ENCODE measurements at places on chromosomes 13 and 19.

- no peak for DNase-seq
Measured at GRCh38 chr13:71758828-71759227, 108.2 kb downstream of the DACH1 start.

DNA sequence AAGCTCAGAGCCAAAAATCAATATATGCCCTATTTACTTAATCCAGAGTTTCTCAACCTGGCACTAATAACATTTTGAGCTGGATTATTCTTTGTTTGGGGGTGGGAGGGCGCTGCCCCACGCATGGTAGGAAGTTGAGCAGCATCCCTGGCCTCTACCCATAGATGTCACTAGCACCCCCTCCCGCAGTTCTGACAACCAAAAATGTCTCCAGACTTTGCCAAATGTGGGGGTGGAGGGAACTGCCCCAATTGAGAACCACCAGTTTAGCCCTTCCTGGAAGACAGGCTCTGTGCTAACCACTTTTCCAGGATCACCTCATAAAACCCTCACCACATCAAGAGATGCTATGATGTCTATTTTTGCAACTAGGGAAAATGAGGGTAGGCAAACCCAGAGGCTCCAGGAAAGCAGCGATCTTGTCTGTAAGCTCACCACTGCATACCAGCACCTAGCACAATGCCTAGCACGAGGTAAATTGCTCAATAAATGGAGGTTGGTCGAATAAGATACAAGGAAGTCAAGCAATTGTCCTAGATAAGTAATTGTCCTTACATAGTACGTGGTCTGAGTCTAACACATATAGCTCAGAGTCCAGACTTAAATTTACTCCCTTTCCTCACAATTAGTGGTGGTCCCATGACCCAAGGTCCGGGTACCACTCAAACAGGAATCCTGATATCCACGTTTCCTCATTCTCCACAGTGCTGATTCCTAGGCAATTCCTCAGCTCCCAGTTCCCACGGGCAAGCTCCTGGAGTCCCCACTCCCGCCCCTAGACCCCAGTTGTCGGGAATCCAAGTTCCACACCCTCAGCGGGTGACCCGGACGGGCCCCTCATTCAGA, 892 bp downstream of the TRIR start:
- peak; percentile 76 for DNase-seq

- no peak for DNase-seq
Measured at GRCh38 chr19:50427997-50428425, 4.7 kb upstream of the MYBPC2 start.

DNA sequence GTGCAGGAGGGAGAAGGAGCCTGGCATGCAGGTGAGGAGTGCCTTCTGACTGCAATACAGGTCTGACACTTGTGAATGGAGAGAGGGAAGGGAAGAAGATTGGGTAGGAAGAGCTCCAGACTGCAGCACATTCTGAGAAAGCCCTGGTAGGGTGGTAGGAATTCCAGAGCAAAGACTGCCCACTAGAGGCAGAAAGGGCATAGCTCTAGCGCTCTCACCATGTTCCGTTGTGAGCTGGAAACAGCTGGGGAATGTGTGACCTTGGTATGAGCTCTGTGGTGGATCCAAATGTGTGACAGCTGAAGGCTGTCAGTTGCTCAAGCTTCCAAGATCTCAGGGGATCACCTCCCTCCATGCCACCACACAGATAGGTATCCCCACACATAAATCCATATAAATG, 2.9 kb upstream of the MTUS2 start:
- DNase-seq: no peak

DNA sequence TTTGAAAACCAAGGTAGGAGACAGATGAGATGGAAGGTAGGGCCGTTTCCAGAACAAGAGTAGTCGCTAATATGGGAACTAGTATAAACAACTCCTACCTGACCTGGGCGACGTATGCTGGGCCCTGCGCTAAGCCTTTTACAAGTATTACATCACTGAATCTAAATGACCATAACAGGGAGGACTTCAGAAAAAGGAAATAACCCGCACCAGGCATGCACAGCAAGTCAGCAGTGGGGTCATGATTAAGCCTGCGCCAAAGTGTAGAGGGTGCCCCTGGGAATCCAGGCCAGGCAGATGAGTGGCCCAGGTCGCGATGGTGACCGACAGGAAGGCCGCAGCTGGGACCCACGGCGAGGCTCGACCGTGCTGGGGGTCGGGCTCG, 613 bp downstream of the ATP13A1 start:
- peak; percentile 85 for DNase-seq

DNA sequence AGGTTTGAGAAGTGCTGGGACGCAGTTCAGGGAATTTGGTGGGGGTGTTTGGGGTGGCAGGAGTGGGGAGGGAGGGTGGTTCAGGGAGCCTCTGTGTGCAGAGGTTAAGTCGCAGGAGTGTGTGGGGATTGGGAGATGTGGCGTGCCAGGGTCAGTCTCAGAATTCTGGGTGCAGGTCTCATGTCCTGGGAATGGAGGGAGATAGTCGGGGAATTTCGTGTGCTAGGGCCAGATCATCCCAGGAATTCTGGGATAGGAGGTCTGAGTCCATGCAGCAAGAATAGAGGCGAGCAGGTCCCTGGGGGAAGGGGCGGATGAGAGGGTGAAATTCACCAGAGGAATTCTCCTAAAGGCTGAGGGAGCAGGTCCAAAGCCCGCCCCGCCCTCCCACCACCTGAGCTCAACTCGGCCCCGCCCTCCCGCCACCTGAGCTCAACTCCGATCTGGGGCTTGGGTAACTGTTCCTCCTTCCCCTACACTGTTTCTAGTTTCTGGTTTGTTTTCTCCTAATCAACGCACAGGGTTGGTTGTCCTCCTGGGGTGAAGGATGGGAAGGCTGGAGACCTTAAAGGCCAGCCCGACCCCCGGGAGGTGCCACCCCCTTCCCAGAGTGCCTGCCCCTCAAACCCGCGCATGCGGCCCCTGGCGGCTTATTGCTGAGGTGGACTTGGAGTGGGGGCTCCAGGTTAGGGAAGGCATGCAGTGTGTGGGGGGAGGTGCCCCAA, 15.2 kb downstream of the KCNC3 start:
- peak; percentile 69 for DNase-seq

DNA sequence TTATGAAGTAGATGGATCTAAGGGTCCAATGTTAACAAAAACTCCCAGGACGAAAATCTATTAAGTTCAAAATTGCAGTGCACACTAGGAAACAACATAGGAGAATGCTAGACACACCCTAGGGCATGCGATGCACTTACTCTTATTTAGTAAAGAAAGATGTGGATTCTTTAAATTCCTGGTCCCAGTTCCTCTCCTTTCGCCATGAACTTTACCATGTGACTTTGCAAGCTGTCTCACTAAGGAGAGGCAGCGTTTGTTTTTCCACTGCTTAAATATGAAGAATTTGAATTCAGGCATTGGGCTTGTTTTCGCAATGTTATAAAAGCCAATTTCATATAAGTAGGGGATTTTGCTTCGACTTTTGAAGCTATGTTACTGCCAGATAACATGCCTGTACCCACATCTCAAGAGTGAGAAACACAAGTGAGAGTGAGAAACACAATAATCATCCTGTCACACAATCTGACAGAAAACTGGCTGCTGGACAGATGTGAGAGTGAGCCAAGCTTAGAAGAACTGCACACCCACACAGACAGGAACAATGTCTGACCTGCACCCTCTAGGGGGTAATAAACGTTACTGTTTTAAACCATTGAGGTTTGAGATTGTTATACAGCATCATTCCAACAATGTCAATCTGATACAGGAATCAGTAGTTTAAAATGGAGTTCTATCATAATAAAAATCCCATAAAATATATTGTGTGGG, 1308.4 kb downstream of the SLITRK5 start:
- peak; percentile 67 for DNase-seq

DNA sequence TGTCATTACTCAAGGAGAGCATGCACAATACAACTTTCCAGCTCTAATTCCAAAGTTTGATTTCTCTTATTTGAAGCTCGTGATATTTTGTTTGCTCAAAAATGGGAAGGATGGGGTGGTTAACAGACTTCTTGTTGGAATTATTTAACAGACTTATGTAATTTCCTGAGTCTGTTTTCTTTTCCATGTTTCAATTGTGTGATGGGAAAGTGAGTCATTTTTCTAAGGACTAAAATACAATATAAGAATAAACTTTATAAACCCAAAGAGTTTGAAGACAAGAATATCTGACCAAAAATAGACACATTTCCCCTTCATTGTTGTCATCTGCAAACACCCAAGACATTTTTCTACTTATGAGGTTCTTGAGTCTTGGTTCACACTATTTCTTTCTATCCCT, 211.8 kb upstream of the SLITRK5 start:
- no peak for DNase-seq

- DNase-seq: no peak
Measured at GRCh38 chr19:47241919-47242577, 11.0 kb upstream of the BBC3 start.

- no peak for DNase-seq
Measured at GRCh38 chr13:92682832-92683517, 543.6 kb upstream of the GPC6 start.

GRCh38 chr13:99298056-99298455, 9.1 kb downstream of the GPR183 start:
- DNase-seq: no peak

DNA sequence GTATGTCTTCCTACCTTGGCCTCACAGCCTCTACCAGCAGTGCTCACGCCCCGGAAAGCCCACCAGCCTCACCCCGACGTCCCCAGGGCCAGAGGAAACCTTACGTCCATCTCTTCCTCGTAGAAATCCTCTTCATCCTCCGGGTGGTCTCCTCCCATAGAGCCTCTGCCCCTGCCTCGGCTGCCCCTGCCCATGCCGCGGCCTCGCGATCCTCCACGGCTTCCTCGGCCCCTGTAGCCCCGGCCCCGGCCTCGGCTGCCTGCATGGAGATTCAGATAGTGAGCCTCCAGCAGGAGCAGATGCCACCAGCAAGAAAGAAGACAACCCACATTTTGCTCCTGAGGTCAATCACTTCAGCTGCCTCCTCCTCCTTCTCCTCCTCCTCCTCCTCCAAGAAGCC, 27.3 kb downstream of the ZC3H4 start:
- DNase-seq: no peak

DNA sequence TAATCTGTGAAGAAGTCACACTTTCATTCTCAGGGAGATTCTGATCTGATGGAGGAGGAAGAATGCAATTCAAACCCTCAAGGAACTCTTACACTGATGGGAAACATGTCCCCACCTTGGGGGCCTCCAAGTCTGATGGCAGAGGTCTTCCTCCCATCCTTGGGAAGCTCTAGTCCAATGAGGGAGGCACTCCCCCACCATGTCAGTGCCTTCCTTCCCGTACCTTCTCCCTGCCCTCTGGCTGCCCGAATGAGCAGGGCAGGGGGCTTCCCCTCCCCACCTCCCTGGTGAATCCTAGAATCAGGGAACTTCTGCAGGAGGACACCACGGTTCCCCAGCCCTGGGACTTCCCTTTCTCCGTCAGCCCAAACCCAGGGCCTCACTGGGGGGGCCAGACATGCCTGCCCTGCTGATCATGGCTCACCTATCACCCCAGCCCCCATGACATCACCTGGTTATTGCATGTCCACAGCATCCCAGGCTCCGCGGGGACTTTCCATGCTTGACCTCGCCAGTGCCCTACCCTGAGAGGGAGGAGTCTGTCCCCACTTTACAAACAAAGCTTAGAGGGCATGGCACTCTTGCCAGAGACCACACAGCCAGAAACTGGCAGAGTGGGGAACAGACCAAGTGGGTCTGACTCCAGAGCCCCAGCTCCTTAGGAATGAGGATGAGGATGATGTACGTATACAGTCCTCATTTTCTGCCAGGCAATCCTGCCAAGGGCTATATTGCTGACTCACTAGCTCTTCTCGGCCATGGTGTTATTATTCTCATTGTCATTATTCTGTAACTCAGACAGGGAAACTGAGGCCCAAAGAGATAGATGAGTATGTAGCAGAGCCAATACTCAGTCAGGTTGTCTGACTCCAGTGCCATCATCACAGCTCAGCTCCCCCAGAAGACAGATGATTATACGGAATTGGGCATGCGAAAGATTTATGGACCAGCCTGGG, 9.6 kb upstream of the BCL3 start:
- DNase-seq: no peak

DNA sequence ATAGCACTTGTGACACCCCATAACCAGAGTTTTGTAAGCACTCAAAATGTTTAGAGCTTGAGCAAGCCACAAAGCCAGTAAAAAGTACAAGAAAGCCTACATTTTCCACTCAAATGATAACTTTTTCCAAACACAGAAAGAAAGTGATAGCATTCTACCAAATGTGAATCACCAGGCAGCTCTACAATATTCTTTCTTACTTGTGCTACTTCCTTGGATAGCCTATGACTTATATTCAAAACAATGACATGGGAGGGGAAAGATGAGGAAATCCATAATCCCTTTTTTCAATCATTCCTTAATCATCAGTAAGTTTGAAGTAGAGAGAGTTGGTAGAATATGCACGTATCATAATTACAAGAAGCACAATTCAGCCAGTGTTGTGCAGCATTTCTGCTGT, 650.8 kb upstream of the PCDH9 start:
- no peak for DNase-seq

GRCh38 chr19:50508843-50509190, 2.2 kb downstream of the JOSD2 start:
- no peak for DNase-seq

DNA sequence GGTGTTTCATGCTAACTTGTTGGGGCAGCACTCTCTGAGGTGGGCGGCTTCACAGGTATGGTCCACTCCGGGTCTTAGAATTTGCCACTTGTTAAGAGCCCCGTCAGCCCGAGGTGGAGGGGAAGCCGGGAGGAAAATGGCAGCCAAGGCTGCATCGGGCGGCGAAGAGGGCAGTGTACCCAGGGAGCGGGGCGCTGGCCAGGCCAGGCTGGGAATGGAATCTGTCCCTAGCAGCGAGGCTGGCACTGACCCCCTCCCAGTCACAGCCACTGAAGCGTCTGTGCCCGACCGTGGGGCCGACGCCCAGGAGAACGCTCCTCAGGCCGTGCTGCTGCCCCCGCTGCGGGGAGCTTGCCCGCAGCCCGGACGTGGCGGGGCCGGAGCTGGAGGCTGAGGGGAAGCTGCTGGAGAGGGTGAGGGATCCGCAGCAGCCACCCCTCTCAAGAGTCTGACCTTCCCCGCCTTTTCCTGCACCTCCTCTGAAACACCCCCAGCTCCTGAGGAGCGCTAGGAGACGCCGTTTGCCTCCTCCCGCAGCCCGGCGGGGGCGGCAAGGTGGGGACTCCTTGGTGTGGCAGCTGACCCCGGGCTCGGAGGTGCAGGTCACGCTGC, 313.8 kb upstream of the SPRY2 start:
- DNase-seq: no peak

DNA sequence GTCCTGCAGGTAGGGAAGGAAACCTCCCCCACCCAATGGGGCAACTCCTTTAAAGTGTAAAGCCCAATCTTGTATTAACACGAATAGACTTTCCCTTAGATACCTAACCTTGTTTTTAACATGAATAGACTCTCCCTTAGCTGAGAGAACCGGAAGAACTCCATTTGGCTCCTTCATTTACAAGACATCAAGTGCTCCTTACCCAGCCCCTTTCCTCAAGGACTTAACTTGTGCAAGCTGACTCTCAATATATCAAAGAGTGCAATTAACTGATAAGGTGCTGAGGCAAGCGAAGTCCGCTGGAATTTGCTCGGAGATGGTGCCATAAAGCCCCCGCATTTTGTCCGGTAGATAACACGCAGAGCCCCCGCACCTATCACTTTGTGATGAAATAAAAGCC, 9.9 kb upstream of the ZNF90 start:
- no peak for DNase-seq

GRCh38 chr13:83876546-83876945, 5.7 kb downstream of the SLITRK1 start:
- DNase-seq: no peak
